ENCODE measurements at places on chromosomes 16 and 17.
A peak's percentile ranks its signal among the peaks of the same experiment; 100 is the strongest.

DNA sequence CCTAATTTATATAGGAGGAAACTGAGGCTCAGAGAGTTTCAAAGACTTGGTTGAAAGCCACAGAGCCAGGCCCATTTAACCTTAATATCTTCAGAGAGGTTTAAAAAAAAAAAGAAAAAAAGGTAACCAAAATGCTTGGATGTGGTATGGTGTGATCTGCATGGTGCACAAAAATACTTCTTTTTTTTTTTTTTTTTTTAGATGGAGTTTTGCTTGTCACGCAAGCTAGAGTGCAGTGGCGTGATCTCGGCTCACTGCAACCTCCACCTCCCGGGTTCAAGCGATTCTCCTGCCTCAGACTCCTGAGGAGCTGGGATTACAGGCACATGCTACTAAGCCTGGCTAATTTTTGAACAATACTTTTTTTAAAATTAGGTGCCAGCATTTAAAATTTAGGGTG lies 101.8 kb downstream of the XYLT1 start:
- no peak for DNase-seq

- no peak for DNase-seq
These were observed 64.4 kb downstream of the KSR1 start for GRCh38 chr17:27520491-27521185.

- DNase-seq, result peak; percentile 39
These were observed 162.7 kb upstream of the CDC42EP4 start for GRCh38 chr17:73474370-73474988.

GRCh38 chr17:63998721-63999679 lies 849 bp downstream of the PRR29 start:
- DNase-seq, result no peak

- DNase-seq, result no peak
These were observed 9.9 kb upstream of the AKAP1 start for GRCh38 chr17:57075193-57075592.

DNA sequence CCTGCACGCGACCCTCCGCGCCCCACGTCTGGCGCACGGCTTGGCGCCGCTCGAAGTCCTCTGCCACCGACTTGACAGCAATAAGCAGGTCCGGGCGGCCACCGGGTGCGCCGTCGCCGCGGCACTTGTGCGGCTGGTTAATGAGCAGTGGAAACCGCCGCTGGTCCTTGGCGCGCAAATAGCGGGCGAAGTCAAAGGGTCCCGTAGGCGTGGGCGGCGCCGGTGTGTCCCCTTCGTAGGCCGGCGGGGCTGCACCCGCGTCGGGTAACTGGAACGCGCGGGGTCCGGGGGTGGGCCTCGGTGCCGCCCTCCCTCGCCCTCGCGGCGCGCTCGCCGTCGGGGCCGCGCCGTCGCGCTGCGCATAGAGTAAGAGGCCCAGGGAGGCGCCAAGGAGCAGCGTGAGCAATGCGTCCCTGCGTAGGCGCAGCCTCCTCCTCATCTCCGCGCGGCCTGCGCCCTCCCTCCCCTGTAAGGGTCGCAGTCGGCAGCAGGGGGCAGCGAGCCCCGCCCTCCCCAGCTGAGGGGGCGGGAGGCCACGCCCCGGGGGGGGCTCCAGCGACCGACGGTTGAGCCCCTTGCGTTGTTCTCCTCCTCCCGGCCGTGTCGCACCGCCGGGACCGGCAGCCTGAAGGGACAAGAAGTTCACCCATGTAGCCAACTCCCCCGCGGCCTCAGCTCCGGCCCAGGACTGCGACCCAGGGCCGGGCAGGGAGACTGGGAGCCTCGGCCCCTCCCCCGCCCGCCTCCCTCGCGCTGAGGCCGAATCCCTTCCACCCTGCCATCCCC lies 558 bp downstream of the B3GNT9 start:
- peak; percentile 67 for DNase-seq

- DNase-seq, result peak; percentile 13
These were observed 14.1 kb upstream of the MRTFB start for GRCh38 chr16:14056970-14057369.

GRCh38 chr17:6108987-6109386 lies 38.8 kb downstream of the WSCD1 start:
- DNase-seq, result no peak

- DNase-seq, result peak; percentile 91
These were observed 33.7 kb downstream of the DDX19A start for GRCh38 chr16:70380248-70380918.

DNA sequence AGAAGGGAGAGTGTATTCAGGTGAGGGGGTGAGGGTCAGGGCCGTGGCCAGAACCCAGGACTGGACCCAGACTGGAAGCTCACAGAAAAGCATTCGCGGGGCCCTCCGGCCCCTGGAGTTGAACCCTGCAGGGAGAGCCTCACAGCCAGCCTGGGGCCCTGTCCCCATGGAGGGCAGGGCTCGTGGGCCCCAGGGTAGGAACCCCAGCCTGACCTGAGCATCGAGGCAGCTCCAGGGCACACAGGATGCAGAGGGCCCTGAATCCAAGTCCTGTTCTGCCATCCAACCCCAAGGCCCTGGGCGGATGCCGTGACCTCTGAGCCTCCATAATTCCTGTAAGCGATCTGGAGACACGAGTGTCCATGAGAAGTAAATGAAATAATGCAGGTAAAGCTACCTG lies 79.1 kb downstream of the MGAT5B start:
- no peak for DNase-seq

GRCh38 chr16:52068447-52069074 lies 478.4 kb downstream of the TOX3 start:
- DNase-seq, result peak; percentile 25

All from AG10803 (cell line).